ENCODE measurements at places on chromosomes 11 and 22.

GRCh38 chr22:47247579-47248240 lies 485.3 kb downstream of the TBC1D22A start:
- no peak for DNase-seq

DNA sequence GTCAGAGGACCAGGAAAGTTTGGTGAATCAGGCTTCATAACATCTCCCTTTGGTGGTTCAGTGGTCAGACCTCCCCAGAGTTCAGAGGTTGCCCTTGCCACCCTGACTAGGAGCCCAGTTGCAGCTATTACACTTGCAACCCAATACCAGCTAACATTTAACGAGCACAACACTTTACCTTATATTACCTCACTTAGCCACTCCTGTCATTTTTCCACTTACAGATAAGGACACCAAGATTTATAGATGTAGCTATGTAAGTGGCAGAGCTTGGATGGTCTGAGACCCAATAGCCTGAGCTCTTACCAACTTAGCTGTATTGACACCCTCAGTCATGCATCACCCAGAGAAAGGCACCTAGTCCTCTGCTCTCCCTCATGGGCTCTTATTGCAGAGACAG lies 234.7 kb downstream of the INSC start:
- no peak for DNase-seq

- DNase-seq, result no peak
These were observed 901 bp upstream of the KMT2A start for GRCh38 chr11:118435290-118435892.

DNA sequence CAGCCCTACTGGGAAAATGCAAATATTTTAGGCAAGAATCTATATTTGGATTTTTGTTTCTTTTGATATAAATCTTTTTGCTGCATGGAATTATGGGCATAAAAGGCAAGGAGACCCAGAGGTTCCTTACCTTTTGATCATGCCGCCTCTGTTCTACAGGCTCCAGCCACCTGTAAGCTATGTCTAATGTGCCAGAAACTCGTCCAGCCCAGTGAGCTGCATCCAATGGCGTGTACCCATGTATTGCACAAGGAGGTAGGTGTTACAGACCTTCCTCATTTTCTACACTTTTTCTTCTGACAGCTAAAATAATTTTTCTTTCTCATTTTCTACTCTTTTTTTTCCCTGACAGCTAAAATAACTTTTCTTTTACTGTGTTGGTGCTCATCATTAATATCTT lies 8.2 kb upstream of the BACE1-AS start:
- DNase-seq, result no peak

DNA sequence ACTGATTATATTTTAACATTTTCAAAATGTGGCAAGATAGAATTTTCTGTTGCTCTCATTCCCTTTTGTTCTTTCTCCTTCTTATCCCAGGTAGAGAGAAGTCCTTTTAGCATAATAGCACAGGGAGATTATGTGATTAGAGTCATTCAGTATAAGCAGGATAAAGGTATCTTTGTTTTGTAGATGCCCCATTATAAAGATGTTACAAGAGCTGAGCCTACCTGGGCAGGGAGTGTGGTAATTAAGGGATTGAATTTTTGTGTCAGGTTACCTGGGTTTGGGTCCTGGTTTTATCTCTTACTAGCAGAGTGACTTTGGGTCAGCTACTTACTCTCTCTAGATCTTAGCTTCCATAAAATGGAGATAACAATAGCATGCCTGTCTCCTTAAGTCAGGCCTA lies 536.5 kb downstream of the TMEM135 start:
- no peak for DNase-seq
